Iris pigment epithelial cell (primary cell): ENCODE measurements at places on chromosomes 2 and 18.

GRCh38 chr2:132863961-132864360 lies 194.0 kb upstream of the LYPD1 start:
- DNase-seq = no peak

DNA sequence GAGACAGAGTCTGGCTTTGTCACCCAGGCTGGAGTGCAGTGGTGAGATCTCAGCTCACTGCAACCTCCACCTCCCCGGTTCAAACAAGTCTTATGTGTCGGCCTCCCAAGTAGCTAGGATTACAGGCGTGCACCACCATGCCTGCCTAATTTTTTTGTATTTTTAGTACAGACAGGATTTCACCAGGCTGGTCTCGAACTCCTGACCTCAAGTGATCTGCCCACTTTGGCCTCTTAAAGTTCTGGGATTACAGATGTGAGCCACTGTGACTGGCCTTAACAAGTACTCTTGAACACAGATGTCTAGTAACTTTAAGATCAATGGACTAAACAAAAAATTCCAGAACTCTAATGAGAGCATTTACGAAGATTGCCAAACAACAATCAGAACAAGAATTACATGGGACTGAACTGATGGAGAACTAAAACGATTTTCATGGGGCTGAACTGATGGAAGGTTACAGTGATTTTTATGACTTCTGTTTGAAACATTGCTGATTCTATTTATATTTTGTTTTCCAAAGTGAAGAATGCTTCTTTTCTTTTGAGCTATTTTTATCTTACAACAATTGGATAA lies 46.5 kb upstream of the ST3GAL5 start:
- DNase-seq = no peak

GRCh38 chr2:11705711-11706110 lies 35.7 kb upstream of the NTSR2 start:
- no peak for DNase-seq

- peak; percentile 33 for DNase-seq
These were observed 3.5 kb upstream of the HAAO start for GRCh38 chr2:42795841-42796301.

DNA sequence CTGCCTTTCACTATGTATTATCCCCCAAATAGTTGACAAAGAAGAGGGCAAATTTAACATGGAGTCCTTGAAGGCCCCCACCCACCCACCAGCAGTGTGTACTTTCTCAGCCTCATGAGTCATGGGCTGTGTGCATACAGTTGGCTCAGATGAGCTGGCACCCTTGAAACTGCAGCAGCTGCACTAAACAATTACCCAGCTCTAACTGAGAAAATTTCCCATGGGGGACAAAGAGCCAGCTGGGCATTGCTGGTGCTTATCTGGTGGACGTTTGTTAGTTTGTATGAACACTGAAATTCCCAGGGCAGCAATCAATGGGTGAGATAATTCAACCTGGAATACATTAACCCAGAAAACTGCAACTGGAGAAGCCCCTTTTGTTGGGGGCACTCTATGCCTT lies 131.7 kb downstream of the GCA start:
- DNase-seq = peak; percentile 49

- peak; percentile 11 for DNase-seq
These were observed 7.0 kb downstream of the GCFC2 start for GRCh38 chr2:75703589-75704287.

DNA sequence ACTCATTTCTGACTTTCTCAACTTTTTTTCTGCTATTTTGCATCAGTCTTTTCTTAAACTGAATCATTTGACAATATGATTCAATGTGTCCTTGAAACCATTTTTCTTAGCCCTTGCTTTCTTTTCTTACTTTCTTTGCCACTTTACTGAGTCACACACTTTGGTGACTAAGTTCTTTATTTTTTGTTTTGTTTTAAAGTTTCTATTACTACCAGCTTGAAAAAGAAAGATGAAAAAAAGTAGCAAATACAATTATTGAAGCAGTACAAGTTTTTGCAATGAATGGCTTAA lies 116.5 kb downstream of the DOCK10 start:
- DNase-seq = peak; percentile 44

DNA sequence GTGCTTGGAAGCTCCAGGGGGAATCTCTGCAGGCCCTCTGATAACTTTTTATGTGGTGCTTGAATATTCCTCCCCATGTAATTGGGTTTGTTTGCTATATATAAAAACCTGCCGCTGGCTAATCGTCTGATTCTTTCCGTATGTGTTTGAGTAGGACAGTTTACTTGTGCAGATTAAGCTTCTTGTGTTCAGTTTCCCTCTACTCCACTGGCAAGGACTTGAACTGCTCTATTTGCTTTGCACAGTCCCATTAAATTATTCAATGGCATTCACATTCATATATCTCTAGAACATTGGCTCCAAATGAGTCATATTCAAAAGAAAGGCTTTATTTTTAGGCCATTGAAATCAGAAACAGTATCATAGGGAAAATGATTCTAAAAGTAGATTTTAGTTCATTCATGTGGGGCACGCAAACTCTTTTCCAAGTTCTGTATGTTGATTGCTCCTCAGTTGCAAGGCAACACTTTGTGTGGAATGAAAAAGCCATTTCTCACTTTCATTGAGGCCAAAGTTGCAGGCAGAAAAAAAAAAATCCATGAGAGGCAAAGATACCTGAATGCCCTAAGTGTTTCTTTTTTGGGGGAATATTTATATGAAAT lies 1682.3 kb upstream of the PIK3C3 start:
- DNase-seq = no peak

DNA sequence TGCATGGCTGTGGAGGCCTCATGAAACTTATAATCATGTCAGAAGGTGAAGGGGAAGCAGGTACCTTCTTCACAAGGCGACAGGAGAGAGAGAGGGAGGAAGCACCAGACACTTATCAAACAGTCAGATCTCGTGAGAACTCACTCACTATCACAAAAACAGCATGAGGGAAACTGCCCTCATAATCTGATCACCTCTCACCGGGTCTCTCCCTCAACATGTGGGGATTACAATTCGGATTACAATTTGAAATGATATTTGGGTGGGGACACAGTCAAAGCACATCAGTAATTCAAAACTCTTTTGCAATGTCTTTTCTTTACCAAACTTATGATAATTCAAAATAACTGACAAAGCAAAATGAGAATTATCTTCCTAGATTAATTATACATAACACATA lies 8.5 kb upstream of the CCDC68 start:
- DNase-seq = no peak

GRCh38 chr2:203846490-203847105 lies 21.0 kb upstream of the CTLA4 start:
- no peak for DNase-seq

DNA sequence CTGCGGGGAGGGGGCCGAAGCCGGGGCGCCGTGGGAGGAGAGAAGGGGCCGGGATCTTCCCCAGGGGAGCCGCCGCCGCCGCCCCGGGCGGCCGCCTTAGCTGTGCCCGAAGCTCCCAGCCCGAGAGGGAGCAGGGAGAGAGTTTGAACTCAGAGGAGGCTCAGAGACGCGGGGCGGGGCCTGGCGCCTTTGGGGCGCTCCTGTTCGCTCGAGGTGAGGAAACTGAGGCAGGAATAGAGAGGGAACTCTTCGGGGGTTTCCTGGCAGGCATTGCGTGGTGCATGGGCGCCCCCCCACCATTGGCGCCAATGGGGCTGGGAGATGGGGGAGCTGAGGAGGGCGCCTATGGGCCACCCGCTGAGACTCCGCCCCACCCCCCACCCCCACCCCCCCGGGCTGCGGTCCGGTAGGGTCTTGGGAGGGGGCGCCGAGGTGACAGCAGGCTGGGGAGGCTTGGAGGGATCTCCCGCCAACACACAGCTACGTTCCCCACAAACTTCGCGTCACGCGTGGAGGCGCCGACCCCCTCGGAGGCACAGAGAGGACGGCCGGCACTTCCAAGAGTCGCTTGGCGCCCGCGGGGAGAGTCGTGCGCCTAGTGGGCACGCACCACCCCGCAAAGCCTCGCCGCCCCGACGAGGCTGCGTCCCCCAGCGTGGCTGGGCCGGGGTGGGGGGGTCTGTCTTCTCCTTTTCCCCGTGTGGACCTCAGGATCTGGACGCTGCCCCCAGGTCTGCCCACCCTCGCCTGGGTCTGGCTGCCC lies 680 bp downstream of the CTDSP1 start:
- DNase-seq = peak; percentile 37

DNA sequence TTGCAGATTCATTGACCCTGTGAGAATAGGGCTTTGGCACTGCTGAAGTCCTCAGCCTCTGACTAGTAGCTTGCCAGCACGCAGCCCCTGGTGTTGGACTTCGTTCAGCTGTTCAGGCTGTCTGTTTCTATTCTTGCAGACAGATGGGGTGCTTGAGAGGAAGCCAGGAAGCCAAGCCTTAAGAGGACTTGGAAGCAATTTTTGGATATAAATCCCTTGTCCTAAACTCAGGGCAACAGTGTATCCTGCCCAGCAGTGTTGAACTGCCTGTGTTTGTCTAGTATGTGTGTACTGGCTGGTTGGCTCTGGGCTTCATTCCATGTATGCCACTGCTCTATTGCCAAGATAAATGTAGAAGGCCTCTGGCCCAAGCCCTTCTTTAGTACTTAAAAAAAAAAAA lies 108.6 kb downstream of the COMMD1 start:
- DNase-seq = peak; percentile 79

GRCh38 chr2:152606081-152606480 lies 111.2 kb downstream of the PRPF40A start:
- DNase-seq = no peak

- no peak for DNase-seq
These were observed 722 bp downstream of the ACSL3 start for GRCh38 chr2:222861411-222862105.

GRCh38 chr2:65067806-65068553 lies 11.8 kb downstream of the CEP68 start:
- no peak for DNase-seq

DNA sequence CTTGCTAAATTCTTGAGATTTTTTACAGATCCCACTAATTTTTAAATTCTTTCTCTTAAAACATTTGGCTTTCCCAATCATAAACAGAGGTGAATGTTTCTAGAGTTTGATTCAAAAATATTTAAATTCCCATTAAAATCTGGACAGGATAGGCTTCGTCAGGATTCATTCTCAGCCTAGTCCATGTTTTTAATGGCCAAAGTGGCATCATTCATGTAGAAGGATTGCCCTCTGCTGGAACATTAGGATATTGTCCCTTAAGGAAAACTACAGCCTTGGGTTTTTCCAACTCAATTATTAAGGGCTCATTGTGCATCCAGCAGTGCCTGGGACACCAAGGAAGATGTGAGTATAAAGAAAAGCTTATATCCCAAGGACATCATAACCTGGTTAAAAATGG lies 71.7 kb downstream of the TPGS2 start:
- peak; percentile 59 for DNase-seq

- DNase-seq = no peak
These were observed 457.2 kb downstream of the CDH2 start for GRCh38 chr18:27719680-27720079.

DNA sequence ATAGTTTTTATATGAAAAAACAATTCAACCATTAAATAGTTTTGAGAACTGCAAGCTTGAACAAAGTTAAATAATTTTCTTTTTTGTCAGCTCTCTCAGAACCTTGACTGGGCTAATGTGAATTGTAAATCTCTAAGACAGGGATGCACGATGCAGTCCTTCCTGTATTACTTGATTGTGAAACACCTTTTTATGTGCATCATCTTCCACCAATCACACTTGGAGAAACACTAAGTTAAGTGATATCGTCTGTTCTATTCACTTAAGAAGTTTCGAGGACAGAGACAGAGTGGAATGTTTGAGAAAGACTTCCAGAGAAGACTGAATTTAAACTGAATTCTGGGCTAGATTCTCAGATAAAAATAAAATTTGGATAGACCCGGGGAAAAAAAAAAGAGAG lies 238.2 kb downstream of the MREG start:
- peak; percentile 62 for DNase-seq

- DNase-seq = no peak
These were observed 43.9 kb upstream of the PLEKHM3 start for GRCh38 chr2:208069186-208069585.

DNA sequence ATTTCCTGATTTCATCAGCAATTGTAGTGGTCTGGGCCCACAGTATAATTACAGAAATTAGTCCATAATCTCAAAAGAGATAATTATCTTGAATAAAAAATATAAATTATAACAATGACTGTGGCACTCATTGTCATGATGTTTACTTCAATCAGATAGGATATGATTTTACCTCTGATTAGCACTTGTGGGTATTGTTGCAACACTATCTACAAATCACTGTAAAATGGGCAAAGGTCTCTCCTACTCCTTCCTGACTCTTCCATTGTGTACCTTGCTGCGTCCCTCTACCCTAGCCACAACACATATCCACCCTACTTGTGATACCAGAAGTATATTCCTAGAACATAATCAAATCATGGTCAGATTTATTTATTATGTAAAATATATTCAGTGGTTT lies 200.9 kb upstream of the TRIB2 start:
- no peak for DNase-seq

DNA sequence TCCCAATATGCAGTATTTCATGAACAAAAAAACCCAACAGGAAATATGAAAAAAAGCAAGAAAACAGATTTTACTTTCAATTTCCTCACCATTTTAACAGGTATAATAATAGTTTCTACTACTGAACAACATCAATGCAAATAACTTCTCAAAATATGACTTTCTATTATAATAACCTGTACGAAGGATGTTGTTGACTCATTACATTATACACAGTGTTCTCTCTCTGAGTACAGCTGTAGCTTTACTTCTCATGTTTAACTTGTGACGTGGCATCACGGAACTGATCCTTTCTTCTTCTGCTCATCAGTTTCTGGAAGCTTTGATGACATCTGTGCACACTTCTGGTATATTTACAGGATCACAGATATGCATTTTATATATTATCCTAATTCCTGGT lies 40.0 kb downstream of the FAM228A start:
- no peak for DNase-seq

GRCh38 chr2:178223806-178224205 lies 29.5 kb downstream of the OSBPL6 start:
- DNase-seq = no peak

- DNase-seq = no peak
These were observed 41.2 kb upstream of the HNRNPA3 start for GRCh38 chr2:177171418-177171865.

DNA sequence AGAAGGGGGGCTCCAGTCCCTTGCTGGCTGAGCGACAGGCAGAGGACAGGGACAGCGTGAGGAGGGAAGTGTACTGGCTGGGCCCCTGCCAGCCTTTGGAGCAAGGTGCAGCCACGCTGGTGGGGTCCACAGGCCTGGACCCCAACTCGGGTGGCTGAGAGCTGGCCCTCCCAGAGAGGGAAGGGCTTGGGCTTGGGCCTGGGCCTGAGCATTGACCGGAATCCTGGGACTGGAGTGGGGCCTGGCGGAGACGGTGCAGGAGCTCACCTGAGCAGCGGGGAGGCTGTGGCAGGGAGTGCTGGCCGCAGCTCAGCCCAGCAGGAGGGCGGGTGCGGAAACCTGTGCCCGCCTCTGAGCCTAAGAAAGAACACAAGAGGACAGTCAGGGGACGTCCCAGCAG lies 27.9 kb downstream of the KCNIP3 start:
- DNase-seq = no peak

GRCh38 chr2:105417857-105418436 lies 19.1 kb upstream of the FHL2 start:
- peak; percentile 72 for DNase-seq

- no peak for DNase-seq
These were observed 35.8 kb upstream of the MARCO start for GRCh38 chr2:118906186-118906585.
